Calu3 (cell line): ENCODE measurements at places on chromosomes 12 and 14.

DNA sequence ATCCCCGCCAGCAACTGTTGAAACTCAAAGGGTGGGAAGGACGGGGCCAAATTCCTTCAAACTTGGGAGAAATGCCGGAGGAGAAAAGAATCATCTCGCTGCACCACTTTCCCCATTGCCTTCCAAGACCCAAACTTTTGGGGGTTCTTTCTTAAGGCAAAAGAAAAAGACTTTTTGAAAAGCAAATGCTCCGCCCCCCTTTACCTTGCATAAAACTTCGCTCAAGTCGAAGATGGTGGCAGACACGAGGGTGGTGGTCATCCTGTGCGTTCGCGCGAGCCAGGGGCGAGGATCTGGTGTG is 239 bp downstream of the ZFP36L1 start:
- DNase-seq, result no peak

DNA sequence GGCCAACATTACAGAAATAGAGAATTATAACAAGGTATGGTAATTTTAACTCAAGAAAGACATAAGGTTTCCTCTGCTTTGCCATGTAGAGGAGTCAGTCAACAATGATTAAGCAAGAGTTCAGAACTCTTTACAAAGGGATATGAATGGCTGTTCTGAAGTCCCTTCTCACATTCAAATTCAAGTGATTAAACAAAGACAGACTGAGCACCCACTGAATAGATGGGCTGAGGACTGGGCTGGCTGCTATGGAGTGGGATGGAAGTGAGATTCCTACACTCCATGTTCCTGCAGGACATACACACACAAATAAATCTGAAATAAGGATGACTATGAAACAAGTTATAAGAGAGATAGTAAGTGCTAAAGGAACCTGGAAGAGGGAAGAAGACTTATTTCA is 199.0 kb upstream of the GRIP1 start:
- no peak for DNase-seq

DNA sequence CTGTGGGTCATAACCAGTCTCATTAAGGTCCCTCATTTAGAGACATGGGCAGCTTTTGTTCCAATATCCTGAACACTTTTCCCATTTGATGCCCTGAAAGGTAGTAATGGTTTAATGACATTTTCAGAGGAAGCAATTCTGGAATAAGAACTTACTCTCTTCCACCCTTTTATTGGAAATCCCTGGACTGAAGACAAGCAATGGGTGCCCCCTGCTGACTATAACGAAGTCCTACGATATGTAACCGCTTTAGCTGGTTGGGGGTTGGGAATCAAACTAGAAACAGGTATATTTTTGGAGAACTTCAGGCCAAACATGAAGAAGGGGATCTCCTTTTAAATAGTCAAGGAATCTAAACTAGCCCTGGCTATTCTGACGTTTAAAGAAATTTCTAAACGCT is 20.5 kb downstream of the SARNP start:
- no peak for DNase-seq

- peak; percentile 47 for DNase-seq
These were observed 547 bp upstream of the PYGL start for GRCh38 chr14:50944647-50945413.

GRCh38 chr12:108788076-108788782 is 56.9 kb upstream of the CORO1C start:
- no peak for DNase-seq

GRCh38 chr12:45349916-45350315 is 134.0 kb downstream of the ANO6 start:
- no peak for DNase-seq

GRCh38 chr12:132536102-132536876 is 46.3 kb downstream of the FBRSL1 start:
- no peak for DNase-seq

- no peak for DNase-seq
These were observed 9.6 kb downstream of the SERPINA12 start for GRCh38 chr14:94499673-94500072.

DNA sequence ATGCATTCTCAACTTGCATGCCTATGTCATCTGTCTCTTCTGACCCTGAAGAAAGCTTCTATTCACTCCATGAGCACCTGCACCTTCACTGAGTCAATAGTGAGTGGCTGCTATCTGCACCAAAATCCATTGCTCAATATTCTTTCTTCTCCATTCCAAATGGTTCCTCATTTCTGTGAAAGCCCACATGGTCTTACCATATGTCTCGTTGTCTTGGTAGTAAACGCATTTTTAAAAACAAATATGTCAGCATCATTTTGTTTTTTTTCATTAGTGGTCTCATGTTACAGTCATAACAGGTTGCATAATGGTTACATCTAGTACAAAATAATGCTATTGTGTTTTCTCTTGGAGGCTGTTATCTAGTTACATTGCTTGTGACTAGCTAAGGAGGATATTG is 106.9 kb upstream of the CPM start:
- no peak for DNase-seq

- DNase-seq, result peak; percentile 87
These were observed 393 bp upstream of the DCAF5 start for GRCh38 chr14:69153152-69153872.

DNA sequence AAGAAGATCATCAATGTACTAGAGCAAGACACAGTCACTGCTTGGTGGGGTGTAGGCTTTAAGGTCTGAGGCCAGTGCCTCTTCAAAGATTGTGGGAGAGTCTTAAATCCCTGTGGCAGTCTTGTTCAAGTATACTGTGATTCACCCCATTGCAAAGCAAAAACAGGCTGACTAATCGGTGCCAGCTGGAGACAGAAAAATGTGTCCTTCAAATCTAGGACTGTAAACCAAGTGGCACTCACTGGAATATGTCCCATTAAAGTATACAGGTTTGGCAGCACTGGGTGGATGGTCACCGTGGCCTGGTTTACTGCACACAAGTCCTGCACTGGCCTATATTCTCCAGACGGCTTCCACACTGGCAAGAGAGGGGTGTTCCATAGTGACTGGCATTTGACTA is 1315.3 kb downstream of the TMEM121 start:
- no peak for DNase-seq

DNA sequence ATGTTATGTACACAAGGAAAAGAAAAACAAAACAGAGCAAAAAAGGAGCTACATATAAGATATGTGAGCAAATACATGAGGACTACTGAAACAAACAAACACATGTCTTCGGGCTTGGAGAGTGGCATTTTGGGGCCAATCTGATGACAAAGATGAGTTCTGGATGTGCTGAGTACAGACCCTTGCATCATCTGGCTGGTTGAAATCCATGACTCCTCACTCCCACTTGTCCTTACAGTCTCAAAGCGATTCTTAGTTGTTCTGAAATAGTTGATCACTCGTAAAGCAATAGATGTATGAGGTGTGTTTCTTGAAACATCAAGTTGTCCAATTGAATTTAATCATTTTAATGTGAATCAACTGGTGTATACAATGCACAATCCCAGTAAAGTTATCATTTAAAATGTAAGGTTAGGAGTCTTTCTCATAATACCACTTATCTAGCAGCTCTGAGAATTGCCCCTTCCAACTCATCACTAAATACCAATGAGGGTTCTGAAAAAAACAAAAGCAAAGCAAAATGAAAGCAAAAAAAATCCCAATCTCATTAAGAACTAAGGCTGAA is 136.9 kb downstream of the ITPR2 start:
- no peak for DNase-seq

DNA sequence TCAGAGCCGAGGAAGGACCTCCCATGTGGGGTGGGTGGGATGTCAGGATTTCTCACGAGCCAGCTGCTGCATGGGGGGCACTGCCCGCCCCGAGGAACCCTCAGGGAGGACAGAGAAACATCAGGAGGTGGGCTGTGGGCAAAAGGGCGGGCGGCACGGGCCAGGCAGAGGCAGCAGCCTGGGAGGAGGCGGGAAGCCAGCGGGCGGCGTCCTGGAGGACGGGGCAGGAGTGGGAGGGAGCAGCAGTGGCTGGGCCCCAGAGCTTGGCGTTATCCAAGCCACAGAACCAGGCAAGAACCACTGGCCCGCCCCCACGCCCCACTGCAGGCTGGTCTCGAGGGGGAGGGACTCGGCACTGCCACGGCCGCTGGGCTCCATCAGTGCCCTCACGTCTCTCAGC is 2.4 kb downstream of the C14orf180 start:
- no peak for DNase-seq

DNA sequence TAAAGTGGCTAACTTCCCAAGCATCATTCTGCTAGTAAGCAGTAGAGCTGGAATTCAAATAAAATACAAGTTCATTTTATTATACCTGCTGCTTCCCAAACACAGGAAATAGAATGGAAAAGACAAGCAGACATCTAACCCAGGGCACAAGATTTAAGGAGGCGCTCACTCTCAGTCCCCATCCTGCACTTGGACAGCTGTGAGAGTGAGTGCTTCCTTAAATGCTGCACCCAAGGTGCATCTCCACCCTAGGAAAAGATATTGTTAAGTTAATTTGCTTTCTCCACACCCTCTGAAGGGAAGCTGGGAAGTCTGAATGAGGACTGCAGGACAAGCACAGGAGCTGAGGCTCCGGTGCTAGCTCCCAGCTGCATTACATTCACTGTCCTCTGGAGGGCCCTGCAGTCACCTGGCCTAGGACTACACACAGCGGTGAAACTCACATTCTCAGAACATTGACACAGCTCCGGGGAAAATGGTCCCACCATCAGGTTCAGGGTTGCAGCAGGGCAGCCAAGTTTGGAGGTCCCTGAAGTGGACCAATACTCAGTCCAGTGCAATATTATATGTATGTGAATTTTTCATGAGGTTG is 14.2 kb downstream of the HEBP1 start:
- DNase-seq, result peak; percentile 22

DNA sequence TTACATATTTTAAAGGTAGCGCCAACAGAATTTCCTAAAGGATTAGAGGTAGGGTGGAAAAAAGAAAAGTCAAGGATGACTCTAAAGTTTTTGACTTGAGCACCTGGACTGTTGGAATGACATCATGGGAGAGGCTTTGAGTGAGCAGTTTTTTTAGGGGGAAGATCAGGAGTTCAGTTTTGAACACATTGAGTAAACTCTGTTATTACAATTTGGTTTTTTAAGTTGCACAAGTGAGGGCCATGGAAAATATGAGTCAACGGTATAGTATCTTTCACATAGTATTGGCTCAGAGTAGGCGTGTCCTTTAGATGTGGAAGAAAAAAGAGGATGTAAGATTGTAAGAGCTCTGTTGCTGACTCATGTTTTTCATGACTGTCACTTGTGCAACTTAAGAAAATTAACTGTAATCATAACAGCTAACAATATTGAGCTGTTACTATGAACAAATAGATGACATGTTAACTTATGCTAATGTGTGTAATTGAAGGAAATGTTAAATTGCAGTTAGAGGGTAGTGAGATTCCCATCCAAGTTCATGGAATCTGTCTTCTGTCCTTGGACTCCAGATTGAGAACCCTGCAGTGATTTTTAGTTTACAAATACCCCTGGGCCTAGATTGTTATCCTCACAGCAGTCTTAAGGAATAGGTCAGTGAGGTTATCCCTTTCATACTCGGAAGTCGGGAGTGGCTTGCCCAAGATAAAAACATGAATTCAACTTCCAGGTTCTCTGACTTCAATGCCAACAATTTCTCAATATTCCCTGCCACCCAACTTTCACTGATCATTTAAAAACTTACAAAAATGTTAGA is 48.2 kb upstream of the ATP2B1 start:
- DNase-seq, result peak; percentile 46

- DNase-seq, result no peak
These were observed 58.2 kb upstream of the ALG10B start for GRCh38 chr12:38258411-38258810.

DNA sequence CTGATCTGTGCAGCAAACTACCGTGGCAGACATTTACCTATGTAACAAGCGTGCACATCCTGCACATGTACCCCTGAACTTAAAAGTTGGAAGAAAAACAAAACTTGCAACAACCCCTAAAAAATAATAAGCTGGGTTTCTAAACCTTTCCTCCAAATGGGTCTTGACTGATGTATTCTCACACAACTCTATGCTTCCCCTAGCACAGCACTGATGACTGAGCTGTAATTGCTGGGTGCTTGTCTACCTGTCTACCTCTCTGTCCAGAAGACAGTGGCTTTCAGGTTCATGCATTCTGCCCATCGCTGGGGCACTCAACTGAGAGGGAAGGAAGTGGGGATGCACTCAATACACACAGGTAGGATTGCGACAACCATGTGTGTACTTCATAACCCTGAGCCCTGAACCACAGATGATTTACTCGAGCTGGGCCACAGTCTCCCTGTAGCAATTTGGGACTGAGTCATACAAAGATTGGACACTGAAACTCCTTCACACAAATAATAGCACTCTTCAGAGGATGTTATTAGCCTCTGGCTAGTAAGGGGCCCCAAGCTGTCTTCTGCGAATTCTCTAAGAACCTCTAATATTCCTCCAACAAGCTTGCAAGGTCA is 44.8 kb upstream of the TMPO start:
- no peak for DNase-seq

DNA sequence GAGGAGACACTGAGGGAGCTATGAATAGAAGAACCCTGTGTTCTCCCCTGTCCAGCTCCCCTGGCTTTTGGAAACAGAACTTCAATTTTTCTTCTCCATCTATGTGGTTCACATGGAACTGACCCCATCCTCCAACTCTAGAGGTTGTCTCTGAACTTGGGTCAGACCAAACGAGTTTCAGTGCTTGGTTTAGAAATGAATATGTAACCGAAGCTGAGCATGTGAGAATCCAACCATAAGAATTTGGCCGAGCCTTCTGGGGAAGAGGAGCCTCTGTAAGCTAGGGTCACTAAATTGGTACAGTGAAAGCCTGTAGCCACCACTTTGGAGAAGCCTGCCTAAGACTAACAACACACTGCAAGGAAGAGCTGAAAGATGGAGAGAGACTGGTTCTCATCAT is 464.4 kb downstream of the ZFP36L1 start:
- no peak for DNase-seq

- no peak for DNase-seq
These were observed 524.8 kb upstream of the ATP2B1 start for GRCh38 chr12:90233168-90234100.

DNA sequence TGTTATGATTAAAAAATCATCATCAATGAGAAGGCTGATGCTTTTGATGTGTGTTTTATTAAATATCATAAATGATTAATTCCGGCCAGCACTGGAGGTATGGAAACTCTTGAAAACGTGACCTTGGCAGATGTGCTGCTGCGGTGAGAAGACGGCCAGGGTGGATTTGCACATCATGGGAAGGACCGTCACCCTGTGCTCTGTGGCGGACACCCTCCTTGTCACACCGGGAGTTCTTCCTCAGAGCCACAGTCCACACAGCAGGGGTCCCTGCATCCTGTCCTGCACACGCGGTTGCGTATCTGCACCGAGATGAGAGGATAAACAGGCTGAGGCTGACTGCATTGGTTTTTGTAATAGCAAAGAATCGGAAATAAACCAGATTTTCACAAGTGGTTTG is 33.5 kb downstream of the FZD10 start:
- no peak for DNase-seq

- no peak for DNase-seq
These were observed 187.4 kb upstream of the ABCD2 start for GRCh38 chr12:39807043-39807442.

GRCh38 chr14:39773387-39774126 is 341.3 kb upstream of the FBXO33 start:
- no peak for DNase-seq
